Tracheal epithelial cell (primary cell): ENCODE measurements at places on chromosomes 12 and 14. TPM values are rescaled to one million over a fixed set of nuclear protein-coding genes. Genes with fewer than 3 reads are reported as not detected.

ITGA5 gene
- total RNA-seq, result 111 and 332 TPM in 2 replicates

FAM222A gene
- total RNA-seq, result under 0.01 and 0.24 TPM in 2 replicates

RNASE7 gene
- 13.6 and 36.1 TPM in 2 replicates for total RNA-seq

RHOJ gene
- total RNA-seq, result 0.21 and 0.24 TPM in 2 replicates

STAC3 gene
- total RNA-seq, result 1.1 TPM in 1 of 2 replicates, not detected in the other

PRIMA1 gene
- not detected in 2 replicates for total RNA-seq

TMEM30B gene
- total RNA-seq, result 14.5 and 20.5 TPM in 2 replicates

PRICKLE1 gene
- 0.43 and 2.9 TPM in 2 replicates for total RNA-seq

SLCO1B1 gene
- not detected in 2 replicates for total RNA-seq

SNX6 gene
- 165 and 171 TPM in 2 replicates for total RNA-seq

TM7SF3 gene
- total RNA-seq, result 314 and 413 TPM in 2 replicates

PUS7L gene
- 15.8 and 16.1 TPM in 2 replicates for total RNA-seq

SRGAP1 gene
- 3.1 and 6.6 TPM in 2 replicates for total RNA-seq

DCN gene
- 1.1 and 50.1 TPM in 2 replicates for total RNA-seq

CYP46A1 gene
- not detected in 2 replicates for total RNA-seq

SLC5A8 gene
- not detected in 2 replicates for total RNA-seq

RND1 gene
- total RNA-seq, result 0.43 and 7.5 TPM in 2 replicates

CNTN1 gene
- total RNA-seq, result 7.2 and 9.8 TPM in 2 replicates

CIT gene
- total RNA-seq, result 1.5 and 1.9 TPM in 2 replicates

FAIM2 gene
- not detected in 2 replicates for total RNA-seq

BHLHE41 gene
- under 0.01 and 0.72 TPM in 2 replicates for total RNA-seq

KRT2 gene
- total RNA-seq, result not detected in 2 replicates

SLC39A2 gene
- 0.48 TPM in 1 of 2 replicates, not detected in the other for total RNA-seq

FOXG1 gene
- not detected in 2 replicates for total RNA-seq
